ENCODE measurements at places on chromosomes 6 and 20.

DNA sequence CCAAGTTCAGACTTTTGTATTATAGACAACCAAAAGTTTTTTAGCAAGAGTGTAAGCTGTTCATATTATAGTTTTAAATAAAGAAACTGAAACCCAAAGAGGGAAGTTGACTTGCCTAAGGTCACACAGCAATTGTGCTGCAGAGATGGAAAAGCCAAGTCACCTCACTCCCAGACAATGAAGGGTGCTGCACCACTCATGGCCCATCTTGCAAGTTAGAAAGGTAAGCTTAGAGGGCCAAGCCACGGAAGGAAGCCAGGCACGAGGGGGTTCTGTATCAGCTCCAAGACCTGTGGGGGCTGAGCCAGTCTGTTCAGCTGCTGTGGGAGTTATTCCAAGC is 860 bp downstream of the DEFB124 start:
- no peak for DNase-seq

GRCh38 chr6:1042583-1043457 is 269.1 kb upstream of the FOXQ1 start:
- no peak for DNase-seq

DNA sequence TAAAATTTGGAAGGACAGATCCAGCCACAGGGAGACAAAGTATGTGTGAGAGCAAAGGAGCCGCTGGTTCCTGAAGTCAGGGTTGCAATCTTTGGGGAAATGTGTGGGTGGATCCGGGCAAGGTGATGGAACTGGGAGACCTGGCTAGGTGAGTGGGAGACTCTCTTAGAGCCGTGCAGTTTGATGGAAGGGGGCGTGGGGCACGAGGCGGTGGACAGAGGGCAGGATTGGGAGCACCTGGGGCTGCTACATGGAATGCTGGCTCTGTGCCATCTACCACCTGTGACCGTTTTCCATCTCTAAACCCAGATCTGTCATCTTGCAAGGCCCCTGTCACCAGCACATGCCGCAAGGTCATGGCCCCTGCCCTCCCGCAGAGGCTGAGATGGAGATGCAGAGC is 268.4 kb downstream of the SMOC2 start:
- DNase-seq, result no peak

GRCh38 chr6:31285486-31285885 is 13.6 kb upstream of the HLA-C start:
- DNase-seq, result no peak

DNA sequence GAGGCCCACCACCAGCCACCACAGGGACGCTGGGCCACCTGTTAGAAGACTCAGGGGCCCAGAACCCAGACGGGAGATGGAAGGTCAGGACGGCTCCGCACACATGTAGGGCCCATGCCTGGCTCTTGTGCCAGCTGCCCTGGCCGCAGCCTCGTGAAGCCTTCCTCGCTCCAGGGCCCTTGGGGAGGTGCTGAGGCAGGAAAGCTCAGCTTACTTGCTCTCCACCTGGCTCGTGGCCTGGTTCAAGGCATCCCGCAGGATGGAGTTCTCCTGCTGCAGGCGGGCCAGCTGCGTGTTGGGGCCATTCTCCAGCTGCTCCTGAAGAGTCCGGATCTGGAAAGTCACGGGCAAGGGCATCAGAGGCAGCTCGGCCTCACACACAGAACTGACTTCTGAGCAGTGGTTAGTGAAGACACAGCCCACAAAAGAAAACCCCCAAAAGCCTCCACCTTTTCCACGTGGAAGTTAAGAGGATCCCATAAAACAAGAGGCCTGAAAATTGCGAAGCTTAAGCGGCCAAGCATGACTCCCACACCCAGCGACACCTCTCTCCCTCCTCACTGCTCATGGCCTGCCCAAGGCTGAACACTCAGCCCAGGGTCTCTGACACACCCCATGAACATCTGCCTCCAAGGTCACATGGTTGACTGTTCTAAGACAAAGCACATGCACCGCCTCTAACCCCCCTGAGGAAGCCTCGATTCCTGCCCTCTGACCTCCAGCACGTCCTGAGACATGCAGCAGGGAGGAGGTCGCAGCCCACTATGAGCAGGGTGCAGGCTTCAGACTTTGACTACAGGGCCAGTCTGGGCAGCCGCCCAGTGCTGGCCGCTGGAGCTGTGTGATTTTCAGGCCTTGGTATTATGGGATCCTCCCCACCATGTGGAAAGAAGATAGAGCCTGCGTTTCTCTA is 46.5 kb downstream of the RRBP1 start:
- DNase-seq, result no peak

Measured in NCI-H2029 treated with DMSO at 0.1 percent for 48 hours (cell line).